PC-3 (cell line): ENCODE measurements at places on chromosomes 6 and 20. TPM values are rescaled to one million over a fixed set of nuclear protein-coding genes. Genes with fewer than 3 reads are reported as not detected.
A peak's percentile ranks its signal among the peaks of the same experiment; 100 is the strongest.

ATP9A gene
- total RNA-seq, result 31.3 and 34.6 TPM in 2 replicates

PDYN gene
- total RNA-seq, result not detected in 2 replicates

HCK gene
- not detected in 2 replicates for total RNA-seq

OR2H2 gene
- total RNA-seq, result not detected in 2 replicates

TRAPPC3L gene
- not detected in 2 replicates for total RNA-seq

THEMIS gene
- not detected in 2 replicates for total RNA-seq

C6orf120 gene
- total RNA-seq, result 17.0 and 18.6 TPM in 2 replicates

CTAGE9 gene
- not detected in 2 replicates for total RNA-seq

- no peaks in the 10 kb centered on the region for H3K4me1 ChIP-seq
- no peaks in the 10 kb centered on the region for H3K27me3 ChIP-seq
- no peaks in the 10 kb centered on the region for H3K36me3 ChIP-seq
These were observed 44.8 kb downstream of the POPDC3 start for GRCh38 chr6:105135056-105135455.

GRCh38 chr6:157092736-157093135 is 230.6 kb downstream of the TMEM242 start:
- H3K36me3 ChIP-seq, result no peaks in the 10 kb centered on the region
- no peak overlapping the region for H3K27ac ChIP-seq
- H3K27me3 ChIP-seq, result no peaks in the 10 kb centered on the region
- no peaks in the 10 kb centered on the region for H3K4me1 ChIP-seq
- DNase-seq, result no peak

DNA sequence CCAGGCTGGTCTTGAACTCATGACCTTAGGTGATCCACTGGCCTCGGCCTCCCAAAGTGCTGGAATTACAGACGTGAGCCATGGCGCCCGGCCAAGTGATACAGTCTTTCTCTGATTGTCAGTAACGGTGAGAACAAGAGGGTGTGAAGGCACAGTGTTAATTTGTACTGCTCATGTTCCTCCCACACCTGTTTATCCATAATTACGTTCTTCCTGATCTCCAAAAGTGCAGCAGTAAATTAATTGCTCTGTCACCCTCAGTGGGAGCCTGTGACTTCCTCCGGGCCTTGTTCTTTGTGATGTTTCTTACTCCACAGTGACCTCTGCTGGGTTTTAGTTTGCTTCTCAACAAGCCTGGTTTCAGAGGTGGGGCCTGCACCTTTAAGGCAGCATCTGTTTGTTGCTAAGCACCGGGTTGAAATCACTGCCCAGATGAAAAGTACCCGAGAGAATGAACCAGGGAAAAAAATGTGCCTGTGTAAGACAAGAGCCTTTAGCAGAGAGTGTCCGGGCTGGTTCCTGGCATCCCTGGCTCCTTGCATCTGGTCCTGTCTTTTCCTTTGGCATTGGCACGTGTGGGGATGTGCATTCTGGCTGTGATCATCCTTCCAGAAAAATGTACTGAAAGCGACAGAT is 89.1 kb upstream of the CLDN20 start:
- peak; percentile 79 for DNase-seq
- no peak overlapping the region for H3K27ac ChIP-seq
- H3K4me1 ChIP-seq, result peaks cover 22% of the 10 kb centered on the region
- no peaks in the 10 kb centered on the region for H3K27me3 ChIP-seq

DNA sequence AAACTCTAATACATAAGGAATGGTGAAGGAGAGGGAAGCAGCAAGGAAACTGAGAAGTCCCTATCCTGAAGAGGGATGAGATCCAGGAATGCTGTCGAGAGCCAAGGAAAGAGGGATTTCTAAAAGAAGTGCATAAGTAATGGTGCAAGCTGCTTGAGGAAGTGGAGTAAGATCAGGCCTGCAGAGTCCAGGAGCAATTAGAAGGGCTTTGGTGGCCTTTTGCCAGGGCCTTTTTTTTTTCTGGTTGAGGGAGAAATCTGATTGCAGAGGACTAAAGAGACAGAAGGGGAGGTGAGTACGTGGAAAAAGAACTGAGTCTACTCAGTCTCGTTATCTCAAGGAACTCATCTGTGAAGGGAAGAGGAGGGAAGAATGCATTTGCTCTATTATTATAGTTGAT is 396.2 kb downstream of the UTRN start:
- H3K4me3 ChIP-seq, result no peak overlapping the region
- H3K27me3 ChIP-seq, result no peaks in the 10 kb centered on the region
- no peak for DNase-seq
- H3K4me1 ChIP-seq, result no peaks in the 10 kb centered on the region
- no peaks in the 10 kb centered on the region for H3K36me3 ChIP-seq

DNA sequence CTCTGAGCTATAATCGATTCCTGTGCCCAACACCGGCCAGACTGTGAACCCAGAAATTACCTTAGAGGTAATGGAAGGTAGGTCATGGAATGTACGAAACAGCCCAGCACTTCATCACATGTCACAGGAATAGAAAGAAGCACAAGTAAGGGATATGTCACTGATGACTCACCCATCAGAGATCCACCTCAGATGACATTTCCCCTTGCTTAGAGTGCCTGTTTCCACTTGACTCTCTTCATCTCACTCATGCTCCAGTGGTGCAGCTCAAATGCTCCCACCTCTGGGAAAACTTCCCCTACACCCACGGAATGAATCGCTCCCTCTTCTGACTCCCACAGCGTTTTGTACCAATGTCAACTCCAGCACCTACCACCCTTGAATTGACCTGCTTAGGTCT is 381.6 kb upstream of the CNR1 start:
- no peak overlapping the region for H3K4me3 ChIP-seq
- DNase-seq, result no peak
- no peak overlapping the region for H3K27ac ChIP-seq
- no peaks in the 10 kb centered on the region for H3K4me1 ChIP-seq
- peaks cover 26% of the 10 kb centered on the region for H3K27me3 ChIP-seq
- no peaks in the 10 kb centered on the region for H3K36me3 ChIP-seq

DNA sequence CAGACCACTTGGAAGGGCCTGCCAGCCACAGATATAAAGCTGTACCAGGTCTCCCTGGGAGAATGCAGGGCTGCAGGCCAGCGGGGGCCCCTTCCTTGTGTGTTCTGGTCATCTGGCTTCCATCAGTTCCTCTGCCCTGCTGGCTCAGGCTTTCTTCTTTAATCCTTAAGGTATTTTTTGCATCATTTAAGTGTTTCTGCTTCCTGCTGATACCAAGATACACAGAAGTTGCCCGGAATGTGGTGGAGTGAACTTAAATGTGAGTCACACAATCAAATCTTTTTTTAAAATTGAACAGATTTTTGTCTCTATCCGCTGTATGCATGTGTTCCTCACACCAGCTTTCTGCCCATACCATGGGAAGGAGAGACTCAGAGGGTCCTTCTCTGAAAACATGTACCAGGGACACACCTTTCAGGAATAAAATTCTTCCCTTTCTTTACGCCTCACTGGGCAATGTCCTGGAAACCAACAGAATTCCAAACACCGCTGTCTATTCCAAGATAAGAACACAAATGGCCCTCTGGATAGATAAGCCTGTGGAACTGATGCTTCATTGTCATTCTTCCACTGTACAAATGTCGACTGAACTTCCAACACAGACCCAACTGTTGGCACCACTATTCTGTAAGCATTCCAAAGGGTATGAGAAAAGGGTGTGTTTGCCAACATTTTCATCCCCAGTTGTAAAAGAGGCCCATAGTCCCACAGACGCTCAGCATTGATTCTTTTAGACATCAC is 206.2 kb upstream of the MYLIP start:
- no peaks in the 10 kb centered on the region for H3K4me1 ChIP-seq
- peak; percentile 31 for DNase-seq
- H3K4me3 ChIP-seq, result no peak overlapping the region
- no peaks in the 10 kb centered on the region for H3K36me3 ChIP-seq
- no peaks in the 10 kb centered on the region for H3K27me3 ChIP-seq

DNA sequence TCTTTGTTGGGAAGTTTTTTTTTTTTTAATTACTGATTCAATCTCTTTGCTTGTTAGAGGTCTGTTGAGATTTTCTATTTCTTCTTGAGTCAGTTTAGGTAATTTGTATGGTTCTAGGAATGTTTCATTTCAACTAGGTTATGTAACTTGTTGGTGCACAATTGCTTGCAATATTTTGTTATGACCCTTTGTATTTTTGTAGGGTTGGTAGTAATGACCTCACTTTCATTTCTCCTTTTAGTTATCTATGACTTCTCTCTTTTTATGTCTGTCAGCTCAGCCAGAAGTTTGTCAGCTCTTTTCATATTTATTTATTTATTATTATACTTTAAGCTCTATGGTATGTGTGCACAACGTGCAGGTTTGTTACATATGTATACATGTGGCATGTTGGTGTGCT is 51.1 kb upstream of the SLC24A3 start:
- H3K36me3 ChIP-seq, result no peaks in the 10 kb centered on the region
- no peaks in the 10 kb centered on the region for H3K4me1 ChIP-seq
- no peaks in the 10 kb centered on the region for H3K27me3 ChIP-seq
- H3K4me3 ChIP-seq, result no peak overlapping the region
- H3K27ac ChIP-seq, result no peak overlapping the region

- H3K36me3 ChIP-seq, result no peaks in the 10 kb centered on the region
- H3K4me1 ChIP-seq, result no peaks in the 10 kb centered on the region
- no peaks in the 10 kb centered on the region for H3K27me3 ChIP-seq
These were observed 8.1 kb upstream of the TSPYL1 start for GRCh38 chr6:116287689-116288282.

- peaks cover 9% of the 10 kb centered on the region for H3K4me1 ChIP-seq
- peak overlapping the region; percentile 72 for H3K4me3 ChIP-seq
- H3K36me3 ChIP-seq, result no peaks in the 10 kb centered on the region
- H3K27ac ChIP-seq, result no peak overlapping the region
- peak; percentile 31 for DNase-seq
These were observed 869 bp downstream of the COL21A1 start for GRCh38 chr6:56246541-56246880.

DNA sequence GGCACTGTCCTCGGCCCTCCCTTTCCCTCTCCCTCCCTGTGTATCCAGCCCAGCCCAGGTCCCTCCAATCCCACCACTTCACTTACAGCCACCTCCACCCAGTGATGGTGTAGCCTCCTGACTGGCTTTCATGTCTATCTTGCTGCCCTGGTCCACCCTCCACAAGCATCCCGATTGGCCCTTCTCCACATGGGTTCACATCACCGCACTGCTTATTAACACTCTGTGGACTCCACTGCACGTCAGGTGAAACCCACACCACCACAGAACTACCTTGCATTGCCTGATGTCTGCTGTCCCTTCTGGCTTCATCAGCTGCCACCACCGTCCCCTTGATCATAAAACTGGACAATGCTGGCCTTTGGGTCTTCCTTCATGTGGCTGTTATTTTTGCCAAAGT is 220.4 kb upstream of the ARID1B start:
- no peaks in the 10 kb centered on the region for H3K27me3 ChIP-seq
- H3K4me3 ChIP-seq, result no peak overlapping the region
- H3K36me3 ChIP-seq, result no peaks in the 10 kb centered on the region
- no peak for DNase-seq
- no peaks in the 10 kb centered on the region for H3K4me1 ChIP-seq

- no peaks in the 10 kb centered on the region for H3K27me3 ChIP-seq
- H3K4me1 ChIP-seq, result peaks cover 8% of the 10 kb centered on the region
- no peak overlapping the region for H3K27ac ChIP-seq
- no peak for DNase-seq
These were observed 46.3 kb downstream of the NINL start for GRCh38 chr20:25538838-25539665.

DNA sequence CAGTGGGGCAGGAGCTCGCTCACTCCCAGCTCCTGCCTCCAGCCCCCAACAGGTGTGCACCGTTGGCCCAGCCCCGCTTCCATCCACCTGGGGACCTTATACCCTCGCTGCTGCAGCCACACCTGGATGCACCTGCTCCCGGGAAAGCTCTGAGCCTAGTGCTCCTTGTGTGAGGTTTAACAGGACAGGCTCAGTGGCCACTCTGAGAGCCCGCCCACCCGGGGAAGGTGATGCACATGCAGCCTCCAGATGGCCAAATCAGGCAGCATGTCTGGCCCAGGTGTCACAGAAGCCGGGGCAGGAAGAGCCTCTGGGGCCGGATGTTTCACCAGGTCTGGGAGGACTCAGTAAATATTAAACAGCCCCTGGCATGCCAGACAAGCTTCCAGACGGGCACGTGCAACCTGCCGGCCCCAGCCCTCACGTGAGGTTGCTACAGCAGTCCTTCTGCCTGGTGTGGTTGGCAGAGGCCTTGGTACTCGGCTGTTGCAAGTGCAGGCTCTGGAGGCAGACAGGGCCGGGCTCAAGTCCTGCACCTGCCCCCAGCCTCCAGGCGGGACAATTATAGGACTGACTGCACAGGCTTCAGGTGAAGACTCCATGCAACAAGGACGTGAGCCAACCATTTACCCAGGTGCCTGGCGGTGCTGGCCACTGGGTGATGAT is 66.9 kb downstream of the RIPOR3 start:
- DNase-seq, result peak; percentile 71
- H3K4me3 ChIP-seq, result no peak overlapping the region
- no peaks in the 10 kb centered on the region for H3K36me3 ChIP-seq
- H3K27ac ChIP-seq, result no peak overlapping the region
- peaks cover 6% of the 10 kb centered on the region for H3K4me1 ChIP-seq

DNA sequence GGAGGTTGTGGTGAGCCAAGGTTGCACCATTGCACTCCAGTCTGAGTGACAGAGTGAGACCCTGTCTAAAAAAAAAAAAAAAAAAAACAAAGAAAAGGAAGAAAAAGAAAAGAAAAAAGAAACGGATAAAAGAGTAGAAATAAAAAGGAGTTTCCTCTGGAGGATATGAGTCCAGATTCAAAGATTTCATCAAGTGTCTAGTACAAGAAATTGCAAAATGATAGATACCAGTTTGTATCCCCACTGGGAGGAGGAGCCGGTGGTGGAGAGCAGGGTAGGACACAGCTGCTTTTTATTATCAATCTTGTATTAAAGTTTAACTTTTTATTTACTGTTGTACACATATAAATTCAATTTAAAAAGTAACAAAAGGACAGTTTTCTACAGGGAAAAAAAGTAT is 113.9 kb downstream of the BMP7 start:
- DNase-seq, result no peak
- no peak overlapping the region for H3K4me3 ChIP-seq
- no peaks in the 10 kb centered on the region for H3K4me1 ChIP-seq
- peaks cover 70% of the 10 kb centered on the region for H3K27me3 ChIP-seq
- H3K27ac ChIP-seq, result no peak overlapping the region
- H3K36me3 ChIP-seq, result no peaks in the 10 kb centered on the region

DNA sequence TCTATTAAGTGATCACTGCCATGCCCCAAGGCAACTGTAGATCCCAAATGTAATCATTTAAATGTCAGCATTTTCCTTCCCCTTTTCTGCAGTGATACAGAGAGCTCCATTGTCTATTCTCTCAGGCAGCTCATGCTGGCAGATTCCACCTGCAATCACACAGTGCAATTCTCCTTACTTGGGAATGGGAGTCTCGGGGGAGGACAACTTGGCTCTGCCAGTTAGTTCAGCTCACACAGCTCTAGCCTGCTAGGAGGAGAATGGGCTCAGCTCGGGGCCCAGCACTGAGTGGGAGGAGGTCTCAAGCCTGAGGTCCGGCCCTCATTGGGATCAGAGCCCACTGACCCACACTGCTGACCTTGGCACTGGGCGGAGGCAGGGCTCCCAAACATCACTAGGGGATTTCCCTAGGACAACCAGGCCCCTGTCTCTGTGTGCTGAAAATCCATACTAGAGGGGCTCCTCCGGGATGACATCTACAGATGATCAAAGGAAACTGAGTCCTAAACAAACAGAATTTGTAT is 109.2 kb upstream of the ASF1A start:
- peak; percentile 46 for DNase-seq
- H3K4me3 ChIP-seq, result no peak overlapping the region
- H3K27ac ChIP-seq, result peak overlapping the region; percentile 72
- H3K36me3 ChIP-seq, result no peaks in the 10 kb centered on the region
- no peaks in the 10 kb centered on the region for H3K27me3 ChIP-seq
